Uterus (tissue), 4 donors: ENCODE measurements at places on chromosomes 11 and 22. TPM values are rescaled to one million over a fixed set of nuclear protein-coding genes. Genes with fewer than 3 reads are reported as not detected.

The GGTLC2 gene
- total RNA-seq, result not detected

The SCGB1D1 gene
- not detected for total RNA-seq

The LMO2 gene
- 45.2 TPM for total RNA-seq

The TNNI2 gene
- total RNA-seq, result not detected

GRCh38 chr11:85619499-85619898 lies 7.6 kb downstream of the DLG2 start:
- DNase-seq, result no peak

DNA sequence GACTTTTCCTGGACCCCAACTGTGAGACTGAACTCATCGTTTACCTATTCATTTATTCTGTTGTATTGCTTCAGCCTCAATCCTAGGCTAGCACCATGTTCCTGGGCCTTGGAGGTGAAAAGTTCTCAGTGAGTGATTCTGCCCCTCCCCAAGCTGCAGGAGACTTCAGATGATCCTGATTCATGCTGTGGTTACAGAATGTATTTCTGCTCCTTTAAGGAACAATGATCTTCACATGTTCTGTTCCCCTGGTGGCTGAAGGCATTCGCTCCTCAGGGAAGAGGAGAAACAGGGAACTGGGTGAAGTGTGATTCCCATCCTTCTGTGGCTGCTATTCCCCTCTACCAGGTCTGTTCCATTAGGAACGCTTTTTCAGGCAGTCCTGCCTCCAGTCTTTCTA lies 2.4 kb downstream of the OR52E1 start:
- DNase-seq, result no peak

DNA sequence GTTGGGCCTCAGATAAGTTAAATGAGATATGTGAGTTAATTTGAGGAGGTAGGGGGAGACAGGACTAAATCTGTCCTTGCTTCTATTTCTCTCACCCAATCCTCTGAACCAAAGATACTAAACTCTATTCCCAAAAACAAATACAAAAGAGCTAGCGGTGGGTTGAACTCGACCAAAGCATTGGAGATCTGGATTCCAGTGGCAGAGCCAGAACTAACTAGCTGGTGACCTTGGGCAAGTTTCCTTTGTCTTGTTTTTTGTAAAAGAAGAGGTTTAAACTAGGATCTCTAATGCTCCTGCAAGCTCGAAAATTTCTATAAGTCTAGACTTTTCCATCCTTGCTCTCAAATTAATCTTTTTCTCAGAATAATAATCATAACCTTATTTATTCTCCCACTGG lies 1.5 kb downstream of the ME3 start:
- no peak for DNase-seq

GRCh38 chr11:60710482-60710881 lies 11.1 kb downstream of the MS4A8 start:
- no peak for DNase-seq

DNA sequence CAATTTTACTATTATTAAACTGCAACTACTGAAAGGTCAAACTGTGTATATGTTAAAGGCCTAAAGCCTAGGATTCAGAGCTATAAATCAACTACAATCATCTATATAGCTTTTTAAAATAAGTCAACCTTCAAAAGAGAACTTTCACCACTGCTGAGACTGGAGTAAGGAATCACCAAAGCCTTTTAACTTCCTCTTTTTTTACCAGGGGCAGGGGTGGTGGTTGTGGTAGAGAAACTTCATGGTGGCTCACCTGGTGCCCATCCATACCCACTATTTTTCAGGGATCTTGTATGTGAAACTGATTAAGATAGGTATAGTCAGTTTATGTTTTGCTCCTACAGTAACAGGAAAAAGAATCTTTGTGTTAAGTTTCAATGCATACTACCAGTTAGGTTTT lies 31.5 kb downstream of the TSG101 start:
- DNase-seq, result no peak
